ENCODE measurements at places on chromosomes 2 and 18. TPM values are rescaled to one million over a fixed set of nuclear protein-coding genes. Genes with fewer than 3 reads are reported as not detected.

DNA sequence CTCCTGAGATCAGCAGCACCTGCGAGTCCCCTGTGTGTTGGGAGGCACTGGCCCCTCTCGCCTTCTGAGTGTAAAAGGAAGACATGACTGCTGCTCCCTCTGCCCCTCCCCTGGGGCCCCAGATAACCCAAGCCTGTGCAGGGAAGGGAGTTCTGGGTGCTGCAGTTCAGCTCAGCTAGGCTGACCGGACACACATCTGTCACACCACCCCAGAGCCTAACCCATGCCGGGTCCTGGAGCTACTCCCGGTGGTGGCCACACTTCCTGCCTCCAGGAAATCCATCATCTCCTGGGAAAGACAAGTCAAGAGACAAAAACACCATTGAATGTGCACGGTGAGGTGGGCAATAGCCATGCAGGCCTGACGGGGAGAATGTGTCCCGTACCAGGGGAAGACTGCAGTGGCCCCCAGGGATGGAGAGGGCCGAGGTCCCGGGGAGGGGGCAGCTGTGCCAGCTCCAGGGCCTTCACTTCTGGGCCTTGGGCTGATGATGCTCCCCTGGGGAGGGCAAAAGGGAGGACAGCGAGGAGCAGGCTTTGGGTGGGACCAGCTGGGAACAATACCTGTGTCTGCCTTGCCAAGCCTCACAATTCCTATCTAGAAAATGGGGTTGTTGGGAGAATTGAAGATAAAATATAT is 210.6 kb downstream of the TFCP2L1 start:
- DNase-seq, result no peak

- DNase-seq, result no peak
Measured at GRCh38 chr18:50895350-50896045, 16.6 kb downstream of the ME2 start.

- no peak for DNase-seq
Measured at GRCh38 chr2:9800639-9800974, 42.7 kb upstream of the TAF1B start.

Gene CD226
- 14.0 TPM for total RNA-seq

- DNase-seq, result no peak
Measured at GRCh38 chr2:28972778-28973335, 8.2 kb upstream of the TOGARAM2 start.

- no peak for DNase-seq
Measured at GRCh38 chr2:201781557-201782051, 871 bp upstream of the ALS2 start.

DNA sequence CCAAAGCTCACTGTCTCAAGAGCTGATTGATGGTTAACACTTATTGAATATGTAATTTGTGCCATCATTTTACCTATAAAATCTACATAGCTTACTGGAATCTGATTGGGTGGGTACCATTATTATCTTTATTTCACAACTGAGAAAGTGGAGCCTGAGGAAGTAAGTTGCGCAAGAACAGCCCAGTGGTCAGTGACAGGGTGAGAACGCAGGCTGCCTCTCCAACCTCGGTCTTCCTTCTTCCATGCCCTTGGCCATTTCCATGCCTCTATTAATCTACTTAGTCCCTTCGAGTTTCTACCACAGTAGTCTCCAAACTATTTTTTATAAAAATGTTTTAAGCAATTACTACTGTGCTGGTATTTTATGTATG is 390.9 kb upstream of the VWC2L start:
- DNase-seq, result no peak

DNA sequence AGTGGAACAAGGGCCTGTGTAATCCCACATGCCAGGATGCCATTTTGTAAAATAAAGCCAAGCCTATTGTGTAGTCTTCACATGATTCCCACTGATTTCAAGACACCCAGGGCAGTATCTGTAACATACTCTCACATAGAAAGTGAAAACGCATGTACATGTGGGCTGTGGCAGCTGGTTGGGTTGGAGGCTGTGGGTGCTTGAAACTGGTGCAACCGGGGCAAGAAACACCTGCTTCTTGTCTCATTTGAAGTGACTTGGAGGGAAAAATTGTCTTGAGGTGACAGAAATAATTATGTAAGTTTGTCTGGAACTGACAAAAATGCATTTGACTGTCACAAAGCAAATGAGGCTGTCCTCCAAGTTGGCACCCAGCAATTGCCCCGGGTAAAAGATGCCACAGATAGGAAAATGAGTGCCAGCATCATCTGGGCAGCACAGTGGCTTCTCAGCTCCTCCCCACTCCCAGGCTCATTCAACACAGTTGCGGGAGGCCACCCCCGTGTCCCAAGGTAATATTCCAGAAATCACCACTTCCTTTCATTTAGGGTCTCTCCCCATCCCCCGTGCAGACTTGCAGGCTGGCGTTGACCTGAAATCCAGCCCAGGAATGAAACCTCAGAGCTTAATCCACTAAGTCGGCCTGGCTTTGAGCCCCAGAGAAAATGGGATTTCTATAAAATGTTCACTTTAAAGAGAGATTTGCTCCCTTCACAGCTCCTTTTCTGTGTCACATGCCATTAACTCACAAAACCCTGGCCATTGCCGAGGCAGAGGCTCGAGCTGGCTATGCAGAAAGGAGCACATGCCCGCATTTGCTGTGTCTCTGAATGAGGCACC is 293.9 kb upstream of the PARD3B start:
- peak; percentile 57 for DNase-seq

DNA sequence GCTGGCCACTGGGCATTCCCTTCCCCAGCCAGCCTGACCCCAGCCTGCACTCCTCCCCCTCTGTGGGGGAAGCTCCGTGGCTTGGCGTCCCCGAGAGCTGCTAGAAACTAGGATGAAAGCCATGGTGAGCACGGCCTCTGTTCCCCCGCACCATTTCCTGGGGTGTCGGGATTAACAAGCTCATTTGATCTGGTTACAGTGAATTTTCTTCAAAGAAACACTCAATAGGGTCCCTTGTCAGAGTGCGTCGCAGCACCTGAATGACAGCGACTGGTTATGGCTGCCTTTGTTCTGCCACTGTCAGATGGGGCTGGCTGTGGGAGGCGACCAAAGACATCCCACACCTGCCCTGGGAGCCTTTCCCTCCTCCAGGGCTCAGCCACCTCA is 7.7 kb upstream of the ALPI start:
- DNase-seq, result no peak

DNA sequence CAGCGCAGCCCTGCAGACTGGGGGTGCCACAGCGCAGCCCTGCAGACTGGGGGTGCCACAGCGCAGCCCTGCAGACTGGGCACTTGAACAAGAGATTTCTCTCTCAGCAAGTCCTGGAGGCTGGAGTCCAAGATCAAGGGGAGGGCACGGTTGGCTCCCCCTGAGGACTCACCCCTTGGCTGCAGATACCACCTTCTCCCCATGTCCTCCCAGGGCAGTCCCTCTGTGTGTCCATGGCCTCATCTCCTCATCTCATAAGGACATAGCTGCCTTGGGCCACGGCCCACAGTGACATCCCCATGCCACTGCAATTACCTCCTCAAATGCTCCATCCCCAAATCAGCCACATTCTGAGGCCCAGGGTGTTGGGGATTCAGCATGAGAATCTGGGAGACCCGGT is 98.2 kb downstream of the TPO start:
- no peak for DNase-seq

- peak; percentile 10 for DNase-seq
Measured at GRCh38 chr2:129803871-129804270, 175.6 kb upstream of the RAB6C start.

DNA sequence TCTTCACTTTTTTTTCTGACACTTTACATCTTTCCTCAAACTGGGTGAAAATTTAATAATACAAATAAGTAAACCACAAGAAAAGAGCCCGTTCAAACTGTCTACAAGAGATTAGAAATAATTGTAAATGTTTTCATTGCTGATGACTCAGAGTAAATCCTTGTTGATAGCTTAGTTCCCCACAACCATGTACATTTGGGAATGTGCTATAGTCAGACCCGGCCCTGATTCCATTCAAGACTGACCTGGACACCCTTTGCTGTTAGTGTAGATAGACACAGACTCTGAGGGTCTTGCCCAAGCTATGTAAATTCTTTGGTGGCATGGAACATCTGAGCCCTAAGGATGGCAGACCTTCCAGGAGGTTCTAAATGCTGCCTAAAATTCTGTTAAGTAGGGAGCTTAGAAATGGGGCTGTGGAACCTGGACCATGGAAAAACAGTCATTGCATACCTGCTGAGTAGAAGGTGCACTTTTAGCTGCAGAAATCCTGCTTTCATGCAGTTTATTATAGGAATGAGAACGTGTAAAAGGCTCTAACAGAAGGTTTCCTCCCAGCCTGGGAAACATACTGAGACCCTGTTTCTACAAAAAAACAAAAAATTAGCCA is 3.7 kb downstream of the MALT1 start:
- no peak for DNase-seq

DNA sequence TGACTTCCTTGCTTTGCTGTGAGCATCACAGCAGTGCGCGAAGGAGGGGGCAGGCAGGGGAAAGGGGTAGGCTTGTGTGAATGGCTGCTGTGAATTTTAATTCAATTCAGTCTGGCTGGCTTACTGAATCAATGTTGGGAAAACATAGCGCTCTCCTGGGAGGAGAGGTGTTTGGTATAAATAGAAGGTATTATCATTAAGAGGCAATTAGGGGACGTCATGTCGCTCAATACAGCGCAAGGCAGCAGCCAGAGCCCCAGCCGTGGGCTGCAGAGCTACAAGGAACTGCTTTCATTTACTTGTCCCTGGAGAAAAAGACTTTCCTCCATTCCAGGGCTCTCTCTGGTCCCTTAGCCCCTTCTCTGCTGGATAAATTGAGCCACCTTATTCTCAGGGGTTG is 181.4 kb upstream of the MSH6 start:
- no peak for DNase-seq

DNA sequence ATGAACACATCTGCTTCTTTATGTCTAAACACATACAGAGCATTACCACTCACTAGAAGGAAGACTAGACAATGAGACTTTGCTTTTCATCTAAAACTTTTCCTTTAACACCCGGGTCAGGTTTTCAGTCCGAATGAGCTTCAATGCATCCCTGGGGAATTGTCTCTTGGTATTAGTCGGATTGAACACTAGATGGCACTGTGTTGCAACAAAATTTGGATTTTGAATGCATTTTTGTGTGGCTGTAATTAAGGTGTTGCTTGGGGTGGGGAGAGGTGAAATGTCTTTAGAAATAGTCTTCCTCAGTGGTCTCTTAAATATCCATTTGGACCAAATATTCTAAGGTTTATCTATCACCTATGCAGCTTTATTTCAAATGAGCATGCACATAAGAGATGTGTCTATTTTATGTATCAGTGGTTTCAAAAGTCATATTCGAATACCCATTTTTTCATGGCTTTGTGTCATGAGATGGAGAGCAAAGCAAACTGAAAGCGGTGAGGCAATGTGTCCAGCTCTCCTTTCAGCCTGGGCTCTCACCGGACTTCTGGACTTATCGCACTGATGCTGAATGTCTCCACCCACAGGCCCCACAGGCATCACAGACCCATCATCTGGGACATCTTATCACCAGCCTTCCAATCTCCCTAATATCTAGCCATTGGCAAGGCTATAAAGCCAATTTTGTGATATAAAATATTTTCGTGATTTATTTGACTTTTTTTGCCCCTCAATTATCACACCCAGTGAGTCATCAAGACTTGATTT is 510.3 kb downstream of the RNF144A start:
- DNase-seq, result peak; percentile 54

Gene HOXD8
- total RNA-seq, result 8.7 TPM

GRCh38 chr2:4653991-4654390 is 950.6 kb downstream of the DCDC2C start:
- peak; percentile 48 for DNase-seq

- no peak for DNase-seq
Measured at GRCh38 chr18:59139291-59139614, 431 bp upstream of the SEC11C start.

DNA sequence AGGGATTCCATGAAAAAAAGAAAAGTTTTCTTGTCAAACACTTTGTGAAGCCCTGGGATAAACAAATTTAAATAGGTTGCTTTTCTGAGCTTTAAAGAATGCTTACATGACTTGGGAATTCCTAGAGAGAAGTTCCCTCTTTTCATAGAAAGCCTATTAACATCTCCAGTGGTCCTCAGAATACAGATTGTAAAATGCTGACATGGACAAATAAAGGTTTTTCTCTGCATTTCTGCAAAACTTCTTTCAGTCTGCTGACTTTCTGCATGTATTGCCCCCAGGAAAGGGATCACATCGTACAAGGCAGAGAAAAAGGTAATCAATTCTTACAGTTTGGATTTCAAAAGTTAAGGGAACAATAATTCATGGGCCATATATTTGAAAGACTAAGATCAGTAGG is 20.6 kb downstream of the ZNF385B start:
- no peak for DNase-seq

Gene NYAP2
- total RNA-seq, result 0.96 TPM

- no peak for DNase-seq
Measured at GRCh38 chr2:215499331-215499730, 63.5 kb upstream of the FN1 start.

Gene TRIM43
- not detected for total RNA-seq

Gene L3MBTL4
- 14.9 TPM for total RNA-seq

GRCh38 chr2:62054916-62055450 is 140.9 kb upstream of the B3GNT2 start:
- no peak for DNase-seq

DNA sequence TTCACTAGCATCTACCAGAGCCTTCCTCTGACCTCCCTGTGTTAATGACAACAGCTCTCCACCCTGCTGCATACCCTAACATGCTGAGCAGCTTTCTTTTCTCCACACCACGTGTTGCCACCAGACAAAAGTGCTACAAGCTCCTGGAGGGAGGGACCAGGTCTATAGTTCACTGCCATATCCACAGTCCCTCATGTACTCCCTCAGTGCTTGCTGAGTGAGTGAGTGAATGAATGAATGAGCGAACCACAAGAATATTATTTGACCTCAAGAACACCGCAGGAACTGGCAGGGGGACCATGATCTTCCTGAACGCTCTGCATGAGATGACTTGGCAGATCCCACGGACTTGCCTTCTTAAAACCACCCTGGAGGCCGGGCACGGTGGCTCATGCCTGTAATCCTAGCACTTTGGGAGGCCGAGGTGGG is 47.4 kb upstream of the CAB39 start:
- no peak for DNase-seq

DNA sequence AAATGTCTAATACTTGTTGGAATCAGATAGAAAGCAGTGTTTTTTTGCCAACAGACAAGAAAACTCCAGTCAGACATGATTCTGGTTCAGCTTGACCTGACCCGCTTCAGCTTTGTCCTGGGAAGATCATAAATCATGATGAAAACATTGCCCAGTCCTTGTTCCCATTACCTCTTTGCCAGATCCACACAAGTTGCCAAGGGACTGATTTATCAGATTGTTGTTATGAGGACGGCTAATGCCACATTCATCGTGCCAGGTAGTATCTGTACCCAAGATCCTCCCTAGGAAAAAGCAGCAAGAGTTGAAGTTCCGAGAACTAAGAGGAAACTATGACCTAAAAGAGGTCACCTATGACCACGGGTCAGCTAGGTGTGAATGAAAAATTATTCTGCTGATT is 39.0 kb downstream of the SLC40A1 start:
- DNase-seq, result no peak

Gene ALPG
- not detected for total RNA-seq

GRCh38 chr2:113890253-113891235 is 655 bp downstream of the ACTR3 start:
- peak; percentile 86 for DNase-seq

GRCh38 chr2:217977840-217978535 is 24.8 kb downstream of the TNS1 start:
- DNase-seq, result no peak

GRCh38 chr18:29154758-29155725 is 978.1 kb upstream of the CDH2 start:
- no peak for DNase-seq

Measured in umbilical cord (tissue), 2 donors.